GM23338 (cell line): ENCODE measurements at places on chromosomes 1 and 21. TPM values are rescaled to one million over a fixed set of nuclear protein-coding genes. Genes with fewer than 3 reads are reported as not detected.

The GSTM5 gene
- polyA plus RNA-seq: 4.4 and 5.0 TPM in 2 replicates

The HMCN1 gene
- polyA plus RNA-seq: 1.6 and 2.7 TPM in 2 replicates

The FABP3 gene
- polyA plus RNA-seq: 50.0 and 50.2 TPM in 2 replicates

The TCHHL1 gene
- not detected in 2 replicates for polyA plus RNA-seq

The TTC24 gene
- not detected in 2 replicates for polyA plus RNA-seq

The RAVER2 gene
- 5.9 and 7.8 TPM in 2 replicates for polyA plus RNA-seq

The TCEA3 gene
- 0.19 TPM in 1 of 2 replicates, not detected in the other for polyA plus RNA-seq

The ALPL gene
- 116 and 120 TPM in 2 replicates for polyA plus RNA-seq

The GTF2B gene
- polyA plus RNA-seq: 15.7 and 19.8 TPM in 2 replicates

The C1orf226 gene
- polyA plus RNA-seq: 2.3 and 2.7 TPM in 2 replicates

The BGLAP gene
- polyA plus RNA-seq: 0.36 and 1.2 TPM in 2 replicates

The HEYL gene
- polyA plus RNA-seq: 1.6 and 1.8 TPM in 2 replicates

The DIRAS3 gene
- polyA plus RNA-seq: 0.40 and 0.54 TPM in 2 replicates

The NDUFS2 gene
- 54.0 and 56.7 TPM in 2 replicates for polyA plus RNA-seq

The OR2G6 gene
- polyA plus RNA-seq: not detected in 2 replicates

The PPP1R8 gene
- polyA plus RNA-seq: 13.4 and 13.6 TPM in 2 replicates

The LCE2C gene
- polyA plus RNA-seq: not detected in 2 replicates
